BJ (cell line): ENCODE measurements at places on chromosomes 4 and X. TPM values are rescaled to one million over a fixed set of nuclear protein-coding genes. Genes with fewer than 3 reads are reported as not detected.

The RXFP1 gene
- polyA plus RNA-seq: 0.17 and 0.42 TPM in 2 replicates

The TSC22D3 gene
- polyA plus RNA-seq: 34.7 and 39.9 TPM in 2 replicates

The BMPR1B gene
- 0.07 and 0.16 TPM in 2 replicates for polyA plus RNA-seq

The SUPT20HL1 gene
- polyA plus RNA-seq: not detected in 2 replicates

The PDCL2 gene
- not detected in 2 replicates for polyA plus RNA-seq

The TMSB15B gene
- polyA plus RNA-seq: 4.7 and 6.6 TPM in 2 replicates

The SPANXA1 gene
- polyA plus RNA-seq: not detected in 2 replicates

The LARP1B gene
- 4.5 and 8.8 TPM in 2 replicates for polyA plus RNA-seq
